ENCODE measurements at places on chromosomes 6 and 20.

- no peak for DNase-seq
Measured at GRCh38 chr6:26321005-26321404, 44.0 kb upstream of the BTN3A2 start.

GRCh38 chr6:50966986-50967385 is 148.3 kb downstream of the TFAP2B start:
- DNase-seq: no peak

DNA sequence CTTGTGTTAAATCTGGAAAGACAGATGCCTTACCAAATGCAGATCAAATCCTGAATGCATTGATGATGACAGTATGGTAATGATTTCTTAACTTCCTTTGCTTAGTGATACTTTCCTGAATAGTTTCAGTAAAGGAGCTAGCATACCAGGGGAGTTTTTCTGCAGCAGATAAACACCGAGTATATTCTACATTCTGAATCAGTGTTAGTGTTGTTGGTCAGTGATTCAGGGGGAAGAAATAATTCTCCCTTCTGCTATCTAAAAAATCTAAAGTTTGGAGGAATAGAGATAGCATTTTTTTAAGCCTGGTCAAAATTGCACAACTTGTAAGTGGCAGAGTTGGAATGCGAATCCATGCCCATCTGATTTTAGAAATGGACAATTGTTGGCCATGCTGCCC is 512.2 kb upstream of the MARCKS start:
- DNase-seq: no peak

GRCh38 chr6:158911746-158912480 is 88.1 kb downstream of the RSPH3 start:
- peak; percentile 30 for DNase-seq

DNA sequence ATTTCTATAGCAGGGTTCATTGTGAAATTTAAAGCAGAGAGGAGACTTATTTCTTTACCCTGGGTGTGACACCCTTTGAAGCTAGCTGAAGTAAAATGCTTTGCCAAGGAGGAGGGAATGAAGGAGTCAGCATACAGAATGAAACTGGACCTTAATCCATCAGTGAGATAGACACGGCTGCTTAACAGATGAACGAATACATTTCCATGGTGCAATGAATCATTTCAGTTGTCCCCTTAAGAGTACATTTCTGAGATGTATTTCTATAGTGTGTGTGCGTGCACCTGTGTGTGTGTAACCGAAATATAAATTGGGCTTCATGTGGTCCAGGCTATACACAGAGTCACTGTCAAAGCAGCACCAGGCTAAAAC is 73.8 kb upstream of the CD93 start:
- no peak for DNase-seq

Data from GM12878 (cell line).